ENCODE measurements at places on chromosomes 16 and 17. TPM values are rescaled to one million over a fixed set of nuclear protein-coding genes. Genes with fewer than 3 reads are reported as not detected.

The CLEC10A gene
- not detected for polyA plus RNA-seq

DNA sequence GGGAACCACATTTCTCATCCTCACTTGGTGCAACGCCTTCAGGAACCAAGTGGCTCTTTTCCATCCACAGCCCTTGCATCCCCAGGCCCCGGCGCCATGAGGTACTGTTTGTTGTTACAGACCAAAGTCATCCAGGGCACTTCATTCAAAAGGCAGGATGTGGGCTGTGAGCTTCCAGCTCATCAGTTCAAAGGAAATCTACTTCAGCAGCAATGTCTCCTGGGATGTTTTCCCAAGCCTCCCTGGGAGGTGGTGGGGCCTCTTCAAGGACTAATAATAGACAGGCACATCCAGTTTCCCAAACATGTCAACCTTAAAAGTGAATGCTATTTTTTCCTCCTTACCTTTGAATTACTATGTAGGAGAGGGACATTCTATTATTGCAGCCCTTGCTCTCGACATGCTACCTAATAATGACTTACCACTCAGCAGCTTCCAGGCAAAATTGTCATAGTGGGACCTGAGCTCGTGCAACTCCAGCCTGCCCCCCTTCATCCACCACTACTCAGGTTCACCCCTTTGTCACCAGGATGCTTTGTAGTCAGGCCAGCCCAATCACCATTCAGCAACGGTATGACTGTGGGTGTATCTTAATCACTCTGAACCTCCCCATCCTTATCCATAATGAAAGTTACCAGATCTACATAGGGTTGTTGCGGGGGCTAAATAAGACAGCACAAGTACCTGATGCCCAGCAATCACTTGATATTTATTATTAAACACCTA lies 1.7 kb upstream of the PRKCB start:
- DNase-seq = no peak

DNA sequence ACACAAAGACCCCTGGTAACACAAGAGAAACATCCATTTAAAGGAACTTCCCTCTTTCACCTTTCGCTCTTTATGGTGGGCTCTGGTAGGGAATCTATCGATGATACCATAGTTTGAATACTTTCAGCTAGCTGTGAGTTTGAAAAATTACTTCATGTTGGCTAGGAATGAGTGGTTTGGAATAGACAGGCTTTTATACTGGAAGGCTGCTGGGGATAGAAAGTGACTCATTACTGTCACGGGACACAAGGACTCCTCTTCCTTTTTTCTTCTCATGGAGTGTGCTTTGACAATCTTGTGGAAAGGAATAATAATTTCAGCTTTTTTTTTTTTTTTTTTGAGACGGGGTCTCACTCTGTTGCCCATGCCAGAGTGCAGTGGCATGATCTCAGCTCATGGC lies 76.9 kb downstream of the CYB561 start:
- peak; percentile 88 for DNase-seq

- no peak for DNase-seq
Observed at GRCh38 chr16:27595993-27596392, 46.0 kb downstream of the KATNIP start.

The TLCD3B gene
- polyA plus RNA-seq = 0.13 TPM

DNA sequence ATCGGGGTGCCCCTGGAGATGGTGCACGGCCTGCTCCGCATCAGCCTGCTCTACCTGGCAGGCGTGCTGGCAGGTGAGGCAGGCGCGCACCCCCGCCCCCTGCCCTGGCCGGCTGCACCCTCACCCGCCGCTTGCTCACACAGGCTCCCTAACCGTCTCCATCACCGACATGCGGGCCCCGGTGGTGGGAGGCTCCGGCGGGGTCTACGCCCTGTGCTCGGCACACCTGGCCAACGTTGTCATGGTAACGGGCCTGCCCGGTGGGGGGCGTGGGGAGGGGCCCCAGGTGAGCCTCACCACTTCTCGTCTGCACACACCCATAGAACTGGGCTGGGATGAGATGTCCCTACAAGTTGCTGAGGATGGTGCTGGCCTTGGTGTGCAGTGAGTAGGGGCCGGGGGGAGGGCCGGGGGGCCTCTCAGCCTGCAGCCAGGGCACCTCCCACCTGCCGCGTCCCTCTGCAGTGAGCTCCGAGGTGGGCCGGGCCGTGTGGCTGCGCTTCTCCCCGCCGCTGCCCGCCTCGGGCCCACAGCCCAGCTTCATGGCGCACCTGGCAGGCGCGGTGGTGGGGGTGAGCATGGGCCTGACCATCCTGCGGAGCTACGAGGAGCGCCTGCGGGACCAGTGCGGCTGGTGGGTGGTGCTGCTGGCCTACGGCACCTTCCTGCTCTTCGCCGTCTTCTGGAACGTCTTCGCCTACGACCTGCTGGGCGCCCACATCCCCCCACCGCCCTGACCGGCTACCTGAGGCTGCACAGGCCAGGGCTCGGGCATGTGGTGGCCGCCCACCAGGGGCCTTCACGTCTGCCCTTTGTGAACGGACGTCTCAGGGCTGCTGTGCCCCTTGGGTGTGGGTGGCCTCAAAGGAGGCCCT lies 2.1 kb downstream of the RHBDL1 start:
- no peak for DNase-seq

The C17orf50 gene
- polyA plus RNA-seq = not detected

DNA sequence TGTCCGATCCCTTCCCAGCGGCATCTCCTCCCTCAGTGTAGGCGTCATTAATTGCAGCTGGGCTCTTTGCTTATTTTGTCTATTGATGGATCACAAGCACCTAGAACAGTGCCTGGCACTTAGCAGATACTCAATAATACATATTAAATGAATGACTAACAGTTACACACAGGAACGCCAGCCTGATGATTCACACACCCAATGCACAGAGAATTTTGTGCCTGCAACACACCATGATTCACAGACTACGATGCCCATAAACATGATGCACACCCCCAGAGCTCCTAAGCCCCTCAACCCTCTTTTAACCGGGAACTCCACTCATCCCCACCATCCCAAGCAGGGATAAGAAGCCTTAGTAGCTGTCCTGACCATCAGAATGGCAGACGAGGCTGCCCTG lies 66.6 kb upstream of the TMEM97 start:
- peak; percentile 92 for DNase-seq

DNA sequence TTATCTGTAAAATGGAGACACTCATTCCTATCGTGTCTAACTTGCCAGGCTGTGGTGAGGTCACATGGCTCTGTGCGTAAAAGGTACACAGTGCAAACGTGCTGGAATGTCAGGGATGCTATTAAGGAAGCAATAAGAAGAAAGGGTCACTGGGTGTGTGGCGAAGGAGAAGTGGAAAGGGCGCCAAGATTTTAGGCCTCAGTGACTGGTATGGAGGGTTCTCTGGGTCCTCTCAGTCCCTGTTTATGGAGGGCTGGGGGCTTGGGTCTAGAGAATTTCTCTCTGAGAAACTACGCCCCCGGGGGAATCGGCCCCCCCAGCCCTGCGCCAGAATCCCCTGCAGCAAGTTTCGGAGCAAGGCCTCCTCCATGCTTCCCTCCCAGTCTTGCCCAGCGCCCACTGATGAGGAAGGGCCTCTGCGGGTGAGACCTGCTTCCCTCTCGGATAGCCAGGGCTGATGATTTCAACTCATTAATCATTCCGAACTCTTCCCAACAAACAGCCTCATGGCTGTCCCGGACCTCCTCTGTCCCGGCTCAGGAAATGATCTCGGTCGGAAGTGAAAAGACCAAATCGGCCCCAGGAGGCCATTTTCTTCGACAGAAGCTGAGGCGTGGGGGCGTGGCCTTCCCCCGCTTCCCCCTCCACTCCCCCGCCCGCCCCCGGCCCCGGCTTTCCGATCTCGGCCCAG lies 1.2 kb upstream of the HEXIM1 start:
- peak; percentile 82 for DNase-seq

DNA sequence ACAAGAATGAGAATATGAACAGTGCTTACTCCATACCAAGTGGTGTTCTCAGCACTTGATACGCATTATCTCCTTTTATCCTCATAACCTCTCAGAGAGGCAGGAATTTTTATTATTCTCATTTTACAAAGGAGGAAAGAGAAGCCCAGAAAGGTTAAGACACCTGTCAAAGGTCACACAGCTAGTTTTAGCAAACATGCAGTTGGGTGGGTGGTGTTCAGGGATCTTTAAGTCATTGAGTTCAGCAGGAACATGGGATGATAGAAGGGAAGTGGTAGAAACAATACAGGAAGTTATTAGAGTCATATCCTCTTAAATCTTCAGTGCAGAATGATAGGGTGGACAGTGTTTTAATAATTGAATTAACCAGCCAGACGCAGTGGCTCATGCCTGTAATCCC lies 95.4 kb downstream of the IRX3 start:
- no peak for DNase-seq

GRCh38 chr17:43976963-43977837 lies 23.5 kb upstream of the PYY start:
- DNase-seq = no peak

GRCh38 chr17:238964-239259 lies 57.5 kb upstream of the DOC2B start:
- DNase-seq = no peak

- DNase-seq = peak; percentile 57
Observed at GRCh38 chr16:6643080-6643686, 689.5 kb upstream of the RBFOX1 start.

The TBC1D26 gene
- not detected for polyA plus RNA-seq

GRCh38 chr17:80297996-80298560 lies 37.4 kb downstream of the RNF213 start:
- DNase-seq = no peak

The EMP2 gene
- 73.7 TPM for polyA plus RNA-seq

DNA sequence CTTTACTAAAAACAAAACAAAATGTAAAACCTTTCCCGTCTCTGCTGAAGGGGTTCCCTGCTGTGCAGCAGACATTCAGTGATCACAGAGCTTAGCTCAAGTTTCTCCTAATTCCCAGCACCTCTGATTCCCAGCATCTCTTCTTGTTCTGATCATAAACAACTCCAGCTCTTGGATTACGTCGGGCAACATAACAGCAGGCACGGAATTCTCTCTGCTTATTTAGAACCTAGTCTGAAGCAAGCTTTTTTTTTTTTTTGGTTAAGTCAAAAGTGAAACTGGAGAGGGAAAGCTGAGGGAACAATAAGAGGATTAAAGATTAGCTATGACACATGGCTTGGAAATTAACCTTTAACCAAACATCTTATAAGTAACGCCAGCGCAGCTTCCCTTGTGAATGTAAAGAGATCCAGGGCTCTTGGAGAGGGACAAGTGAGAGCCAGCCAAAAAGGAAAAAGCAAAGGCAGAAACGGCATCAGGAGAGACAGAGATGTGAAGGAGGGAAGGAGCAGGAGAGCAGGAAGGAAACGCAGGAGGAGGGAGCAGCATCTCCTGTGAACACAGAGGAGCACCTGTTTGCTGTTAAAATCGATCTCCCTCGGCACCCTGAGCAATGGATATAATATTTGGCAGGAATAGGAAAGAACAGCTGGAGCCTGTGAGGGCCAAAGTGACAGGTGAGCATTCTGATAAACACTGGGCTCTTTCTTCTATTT lies at the start of gene BCO1:
Gene BCO1, plus strand, starts transcription at position 394 of the 716 bp plus-strand sequence. Its CDS starts 220 bp downstream, at position 614.
- peak; percentile 68 for DNase-seq

DNA sequence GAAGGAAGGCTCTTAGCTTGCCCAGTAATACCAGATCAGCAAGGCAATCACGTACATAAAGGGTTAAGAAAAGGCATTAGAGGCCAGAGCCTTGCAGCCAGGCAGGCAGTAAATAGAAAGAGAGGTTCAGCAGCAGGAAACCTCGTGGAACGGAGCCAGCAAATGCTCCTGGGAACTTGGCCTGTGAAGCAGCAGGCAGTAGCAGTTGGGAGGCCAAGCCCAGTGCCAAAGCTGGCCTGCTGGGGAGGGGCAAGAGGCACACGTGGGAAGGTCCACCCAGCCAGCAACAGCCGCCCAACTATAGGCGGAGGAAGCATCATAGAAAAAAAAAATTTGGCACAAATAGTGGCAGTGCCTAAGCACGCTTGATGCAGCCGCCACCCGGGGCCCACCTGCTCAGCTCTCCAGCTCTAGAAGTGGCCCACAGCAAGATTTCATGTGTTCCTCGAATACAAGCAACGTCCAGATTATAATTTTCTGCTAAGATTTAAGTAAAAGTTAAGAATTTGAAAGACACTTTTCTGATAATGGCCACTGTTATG lies 2339.5 kb downstream of the TP53TG3F start:
- no peak for DNase-seq

DNA sequence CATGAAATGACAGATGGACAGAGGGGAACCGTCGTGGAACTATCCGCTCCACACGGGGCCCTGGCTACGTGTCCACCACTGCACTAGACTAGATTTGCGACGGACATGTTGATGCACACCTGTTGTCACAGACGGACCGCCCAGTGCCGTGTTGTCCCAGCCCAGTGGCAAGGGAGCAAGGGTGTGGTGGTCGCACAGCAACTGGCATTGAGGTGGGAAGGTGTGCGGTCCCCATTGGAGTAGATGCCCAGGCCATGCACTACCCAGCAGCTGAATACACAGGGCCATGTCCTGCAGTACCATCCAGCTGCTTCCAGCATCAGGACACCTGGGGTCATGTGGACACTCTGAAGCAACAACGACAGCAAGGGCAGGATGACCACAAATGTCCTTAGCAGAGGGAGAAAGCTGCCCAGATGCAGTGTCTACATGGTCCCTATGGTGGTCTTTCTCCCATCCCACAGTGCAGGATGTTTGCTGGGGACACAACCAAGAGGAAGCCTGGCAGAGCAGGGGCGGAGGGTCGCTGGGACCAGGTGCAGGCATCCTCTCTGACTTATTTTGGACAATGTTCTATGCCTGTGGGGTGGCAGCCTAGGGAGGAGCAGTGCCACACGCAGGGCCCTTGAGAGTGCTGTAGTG lies 8.8 kb downstream of the FOXF1 start:
- DNase-seq = no peak

DNA sequence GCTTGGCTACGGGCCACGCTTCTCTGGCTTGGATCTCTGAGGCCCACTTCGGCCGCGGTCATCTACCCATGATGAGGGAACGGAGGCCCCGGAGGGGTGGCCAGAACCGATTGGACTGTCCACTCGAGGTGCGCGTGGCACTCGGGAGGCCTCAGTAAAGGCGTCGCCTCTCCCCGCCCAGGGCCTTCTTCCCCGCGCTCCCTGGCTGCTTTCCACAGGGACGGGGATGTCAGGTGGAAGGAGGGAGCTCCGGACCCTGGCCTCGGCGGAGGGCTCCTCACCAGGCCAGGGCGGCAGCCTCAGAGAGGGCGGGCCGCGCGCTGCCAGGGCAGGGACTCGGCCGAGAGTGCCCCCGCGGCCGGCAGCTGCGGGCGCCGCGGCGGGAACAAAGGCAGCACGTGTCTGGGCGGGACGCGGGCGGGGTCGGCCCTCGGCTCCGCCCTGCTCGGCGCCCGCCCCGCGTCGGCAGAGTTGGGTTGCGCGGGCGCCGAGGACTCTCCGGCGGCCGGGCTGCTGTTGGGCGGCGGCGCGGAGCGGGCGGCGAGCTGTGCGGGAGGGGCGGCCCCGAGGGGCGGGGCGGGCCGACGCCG lies 587 bp upstream of the CDK5R1 start:
- peak; percentile 90 for DNase-seq

- DNase-seq = no peak
Observed at GRCh38 chr17:80860101-80860671, 131.5 kb upstream of the CHMP6 start.

DNA sequence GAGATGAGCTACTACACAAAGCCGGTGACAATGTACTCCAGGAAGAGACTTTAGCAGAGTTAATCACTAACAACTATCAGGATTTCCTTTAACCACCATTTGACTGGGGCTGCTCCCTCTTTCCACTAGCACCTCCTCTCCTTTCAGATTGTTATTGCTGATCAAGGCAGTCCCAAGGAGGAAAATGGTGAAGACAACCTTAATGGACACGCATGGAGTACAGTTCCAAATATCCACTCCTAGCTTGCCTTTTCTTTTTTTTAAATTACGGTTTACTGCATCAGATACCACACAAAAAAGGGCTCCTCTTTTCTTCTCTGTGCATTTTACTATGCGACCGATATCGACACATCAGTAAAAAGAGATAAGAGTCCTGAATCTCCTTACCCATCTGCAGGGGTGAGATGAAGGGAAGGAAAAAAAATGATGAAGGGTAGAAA lies 30.9 kb downstream of the FAM222B start:
- peak; percentile 47 for DNase-seq

The CD300C gene
- 1.4 TPM for polyA plus RNA-seq
